ENCODE measurements at places on chromosomes 5 and 9.

GRCh38 chr5:118379470-118379869, 608.9 kb downstream of the DTWD2 start:
- no peak for DNase-seq

DNA sequence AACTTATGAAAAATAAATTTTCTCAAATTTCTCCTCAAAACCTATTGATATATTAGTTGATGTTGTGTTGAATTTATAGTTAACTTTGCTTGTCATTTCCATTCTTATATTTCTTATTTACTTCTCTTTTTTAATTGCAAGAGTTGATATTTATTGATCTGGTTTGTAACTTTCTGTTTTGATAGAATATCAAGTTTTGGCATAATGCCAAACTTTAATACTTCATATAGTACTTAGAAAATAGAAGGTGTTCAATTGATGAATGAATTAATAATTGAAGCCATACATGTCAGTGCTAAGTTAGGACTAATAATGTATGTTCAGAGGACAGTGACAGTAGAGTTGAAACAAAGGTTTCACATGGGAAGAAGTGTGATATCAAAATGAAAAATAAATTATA, 27.9 kb downstream of the ERCC6L2 start:
- DNase-seq, result no peak

GRCh38 chr9:13960011-13960765, 353.8 kb downstream of the NFIB start:
- no peak for DNase-seq

DNA sequence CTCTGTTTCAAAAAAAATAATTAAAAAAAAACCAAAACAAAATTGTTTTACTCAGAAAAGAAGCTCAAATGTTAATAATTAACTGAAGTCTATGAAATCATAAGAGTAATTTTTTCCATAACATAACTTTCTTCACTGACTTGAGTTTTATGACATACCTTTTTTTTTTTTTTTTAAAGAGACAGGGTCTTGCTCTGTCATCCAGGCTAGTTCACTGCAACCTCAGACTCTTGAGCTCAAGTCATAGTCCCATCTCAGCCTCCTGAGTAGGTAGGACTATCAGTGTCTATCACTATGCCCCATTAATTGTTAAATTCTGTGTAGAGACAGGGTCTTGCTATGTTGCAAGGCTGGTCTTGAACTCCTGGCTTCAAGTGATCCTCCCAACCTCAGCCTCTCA, 21.9 kb downstream of the SAR1B start:
- no peak for DNase-seq

DNA sequence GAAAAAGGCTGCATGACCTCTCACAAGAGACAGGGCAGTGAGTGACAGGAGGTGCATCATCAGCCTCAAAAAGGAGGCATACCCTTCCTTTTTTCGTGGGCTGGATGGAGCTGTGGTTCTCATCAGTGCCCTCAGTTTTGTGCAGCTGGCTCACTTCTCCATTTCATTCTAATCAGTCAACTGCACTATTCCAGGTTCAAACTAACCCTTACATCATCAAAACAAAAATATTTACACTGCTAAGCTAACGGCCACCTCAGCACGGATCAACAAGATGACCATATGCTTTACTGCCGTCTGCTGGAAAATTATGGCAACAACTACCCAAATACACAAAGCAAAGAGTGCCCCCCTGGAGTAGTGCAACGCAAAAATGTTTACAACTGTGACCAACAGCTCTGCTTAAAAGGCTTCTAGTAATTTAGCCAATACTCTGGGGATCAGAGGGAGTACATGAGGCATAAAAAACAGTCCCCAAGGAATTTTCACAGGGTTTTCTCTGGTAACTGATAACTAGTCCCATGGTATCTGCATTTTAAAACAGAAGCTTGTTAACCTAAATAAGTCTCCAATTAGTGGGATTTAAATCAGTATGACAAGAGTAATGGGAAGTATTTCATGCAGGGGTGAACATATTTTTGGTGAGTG, 10.8 kb downstream of the KCNV2 start:
- DNase-seq, result no peak

DNA sequence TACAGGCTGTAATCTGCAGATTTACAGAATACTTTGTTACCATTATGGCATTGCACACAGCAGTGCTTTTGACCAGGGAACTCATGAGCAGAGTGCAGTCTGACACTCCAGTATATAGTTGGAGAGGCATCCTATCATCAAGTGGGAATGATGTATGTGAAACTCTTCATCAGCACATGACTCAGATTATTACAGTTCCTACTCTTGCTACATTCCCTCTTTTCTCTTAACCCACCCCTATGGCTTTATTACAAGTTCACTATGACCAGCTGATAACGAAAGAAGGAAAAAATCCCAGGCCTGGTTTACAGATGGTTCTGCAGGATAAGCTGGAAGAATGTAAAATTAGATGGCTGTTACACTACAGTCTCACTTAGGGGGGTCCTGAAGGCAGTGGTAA, 385.9 kb downstream of the RASEF start:
- DNase-seq, result no peak

DNA sequence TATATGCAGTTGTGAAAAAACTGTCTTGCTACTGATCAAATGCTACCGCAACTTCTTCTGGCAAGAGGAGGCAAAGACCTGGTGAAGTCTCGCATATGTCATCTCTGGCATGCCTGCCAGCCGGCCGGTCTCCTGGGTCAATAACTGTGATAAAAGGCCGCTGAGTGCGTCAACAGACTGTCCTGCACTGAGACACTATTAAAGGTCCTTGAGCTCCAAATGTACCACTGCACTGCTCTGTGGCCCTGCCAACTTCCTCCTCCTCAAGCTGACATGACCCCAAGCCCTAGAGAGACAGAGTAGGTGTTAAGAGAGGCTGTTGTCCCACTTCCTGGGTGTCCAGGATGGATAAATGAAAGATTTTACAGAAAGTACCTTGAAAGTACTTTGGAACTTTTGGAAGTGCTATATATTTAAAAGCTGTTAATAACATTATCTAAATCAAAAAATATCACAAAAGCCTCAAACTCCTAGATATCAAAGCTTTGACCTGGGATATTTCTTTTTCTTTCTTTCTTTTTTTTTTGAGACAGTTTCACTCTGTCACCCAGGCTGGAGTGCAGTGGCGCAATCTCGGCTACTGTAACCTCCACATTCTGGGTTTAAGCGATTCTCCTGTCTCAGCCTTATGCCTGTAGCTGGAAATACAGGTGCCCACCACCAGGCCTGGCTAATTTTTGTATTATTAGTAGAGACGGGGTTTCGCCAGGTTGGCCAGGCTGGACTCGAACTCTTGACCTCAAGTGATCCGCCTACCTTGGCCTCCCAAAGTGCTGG, 31.5 kb downstream of the RAPGEF1 start:
- no peak for DNase-seq

DNA sequence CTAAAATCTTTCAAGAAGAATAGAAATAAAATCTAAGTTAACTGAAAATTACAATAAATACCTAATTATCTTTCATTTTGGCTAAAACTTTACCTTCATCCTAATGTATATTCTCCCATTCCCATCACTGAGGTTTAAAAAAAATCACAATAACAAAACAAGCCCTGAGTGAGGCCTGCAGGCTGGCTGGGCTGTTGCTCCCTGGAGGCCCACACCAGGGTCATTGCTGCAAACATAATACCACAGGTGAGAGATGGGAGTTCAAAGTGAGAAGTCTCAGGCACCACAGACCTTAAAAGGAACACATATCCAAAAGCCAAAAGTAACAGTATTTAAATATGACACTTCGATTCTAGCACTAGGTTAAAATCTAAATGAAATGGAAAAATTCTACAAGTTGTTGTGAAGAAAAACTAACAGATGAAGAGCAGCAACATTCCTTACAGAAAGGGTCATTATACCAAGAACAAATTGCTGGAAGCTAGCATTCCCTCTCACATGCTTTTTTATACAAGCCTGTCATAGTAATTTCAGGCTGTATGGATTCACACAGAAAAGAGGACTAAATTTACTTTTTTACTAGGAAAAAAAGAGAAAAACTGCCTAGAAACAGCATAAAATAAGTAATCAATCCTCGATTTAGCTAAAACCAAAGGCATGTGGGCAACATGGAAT, 57.8 kb downstream of the AUH start:
- no peak for DNase-seq

DNA sequence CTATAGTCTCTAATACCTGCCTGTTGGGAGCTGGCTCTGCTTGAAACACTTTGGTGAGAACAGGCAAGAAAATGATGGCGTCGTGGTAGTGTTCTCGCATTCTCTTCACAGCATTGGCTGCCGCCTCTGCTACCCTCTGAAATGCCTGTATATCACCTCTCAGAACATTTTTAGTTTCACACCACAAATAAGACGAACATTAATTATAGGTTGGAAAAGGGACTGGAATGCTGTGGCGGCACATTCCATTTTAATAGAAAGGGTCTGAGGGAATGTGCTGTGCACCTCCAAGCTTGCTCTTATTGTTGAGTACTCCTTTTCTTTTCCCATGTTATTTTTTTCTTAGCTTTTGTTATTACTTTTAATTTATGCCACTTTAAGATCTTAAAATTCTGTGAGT, 134.6 kb upstream of the HMHB1 start:
- DNase-seq, result no peak

GRCh38 chr9:135326141-135326540, 153.4 kb upstream of the PPP1R26 start:
- DNase-seq, result no peak

- DNase-seq, result no peak
Observed at GRCh38 chr5:180649297-180650039, at the start of gene FLT4. FLT4 (minus strand) TSS chr5:180649600; CDS start chr5:180649545, 55 bp downstream.

GRCh38 chr5:10049858-10050455, 199.7 kb downstream of the ATPSCKMT start:
- no peak for DNase-seq

- DNase-seq, result no peak
Observed at GRCh38 chr9:83182071-83182470, 119.1 kb upstream of the RASEF start.

DNA sequence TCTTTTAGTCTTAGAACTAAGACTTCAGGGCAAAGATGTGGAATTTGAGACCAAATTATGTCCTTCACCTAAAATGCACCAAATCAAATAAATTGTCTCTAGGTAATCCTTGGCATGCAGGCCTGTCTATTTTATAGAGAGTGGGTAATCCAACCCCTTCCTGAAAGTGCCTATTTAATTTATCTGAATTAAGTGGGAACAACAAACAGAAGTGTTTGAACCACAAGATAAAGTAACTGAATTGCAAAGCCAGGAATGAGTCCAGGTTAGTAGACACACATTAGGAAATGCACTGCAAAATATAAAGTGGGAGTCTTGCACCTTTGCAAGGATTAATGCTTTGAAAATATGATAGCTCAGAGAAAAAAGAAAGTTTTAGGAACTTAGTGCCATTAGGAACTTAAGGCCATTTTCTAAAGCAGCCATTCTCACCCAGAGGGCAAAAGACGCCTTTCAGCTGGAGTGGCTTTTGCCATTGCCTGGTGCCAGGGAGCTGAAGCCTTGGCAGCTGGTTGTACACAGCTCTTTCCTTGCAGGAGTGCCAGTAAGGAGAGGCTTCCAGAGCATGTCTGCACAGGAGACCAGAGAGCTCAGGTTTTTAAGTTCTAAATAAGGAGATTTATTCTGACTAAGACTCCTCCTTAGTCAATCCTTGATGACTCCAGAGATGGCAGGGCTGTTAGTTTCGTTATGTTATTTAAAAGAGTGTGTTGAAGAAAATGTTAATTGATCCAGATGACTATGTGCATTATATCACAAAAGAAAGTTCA, 151.7 kb upstream of the ELL2 start:
- DNase-seq, result no peak

DNA sequence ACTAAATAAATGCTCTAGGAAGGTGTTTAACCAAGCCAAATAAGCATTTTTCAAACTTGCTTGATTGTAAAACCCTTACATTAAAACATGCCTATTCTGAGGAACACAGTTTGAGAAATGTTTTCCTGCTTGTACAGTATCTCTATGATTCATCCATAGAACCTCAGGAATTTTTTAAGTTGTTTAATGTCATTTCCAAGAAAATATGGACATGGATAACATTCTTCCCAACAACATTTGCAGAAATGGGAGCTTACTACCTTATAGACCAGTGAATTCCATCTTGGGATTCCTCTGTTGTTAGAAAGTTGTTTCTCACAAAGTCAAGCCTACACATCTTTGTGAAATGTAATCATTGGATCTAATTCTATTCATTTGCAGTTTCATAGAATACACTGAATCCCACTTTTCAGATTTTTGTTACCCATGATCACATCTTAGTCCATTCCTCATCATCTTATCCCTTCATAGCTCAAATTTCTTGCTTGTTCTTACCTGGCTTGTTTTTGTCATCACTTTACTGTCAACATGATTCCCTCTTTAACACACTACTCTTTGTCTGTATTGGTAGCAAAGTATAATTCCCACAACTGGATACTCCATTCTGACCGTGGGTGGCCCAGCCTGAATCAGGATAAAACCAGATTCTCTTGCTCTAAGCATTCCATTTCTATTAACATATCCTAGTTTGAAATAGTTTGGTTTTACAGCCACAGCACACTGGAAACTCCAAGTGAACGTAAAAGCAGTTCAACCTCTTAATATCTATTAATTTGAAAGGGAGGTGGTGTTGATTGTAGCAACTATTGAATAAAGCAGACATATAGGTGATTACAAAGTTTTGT, 49.4 kb upstream of the PAPPA start:
- no peak for DNase-seq

DNA sequence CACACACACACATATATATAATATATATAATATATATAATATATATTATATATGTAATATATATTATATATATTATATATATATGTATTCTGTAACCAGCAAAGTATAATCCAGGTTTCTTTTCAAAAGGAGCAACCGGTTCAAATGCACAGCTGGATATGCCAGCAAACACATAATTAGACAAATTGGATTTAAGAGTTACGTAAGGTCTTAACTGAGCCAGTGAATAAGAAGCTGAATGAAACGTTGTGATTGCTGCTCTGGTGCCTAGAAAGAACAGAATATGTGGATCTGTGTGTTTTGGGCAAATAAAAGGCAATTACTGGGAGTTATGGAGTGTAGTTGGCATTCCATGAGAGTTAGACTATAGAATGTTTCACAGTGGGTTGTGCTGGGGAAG, 178.1 kb downstream of the SLF1 start:
- no peak for DNase-seq

DNA sequence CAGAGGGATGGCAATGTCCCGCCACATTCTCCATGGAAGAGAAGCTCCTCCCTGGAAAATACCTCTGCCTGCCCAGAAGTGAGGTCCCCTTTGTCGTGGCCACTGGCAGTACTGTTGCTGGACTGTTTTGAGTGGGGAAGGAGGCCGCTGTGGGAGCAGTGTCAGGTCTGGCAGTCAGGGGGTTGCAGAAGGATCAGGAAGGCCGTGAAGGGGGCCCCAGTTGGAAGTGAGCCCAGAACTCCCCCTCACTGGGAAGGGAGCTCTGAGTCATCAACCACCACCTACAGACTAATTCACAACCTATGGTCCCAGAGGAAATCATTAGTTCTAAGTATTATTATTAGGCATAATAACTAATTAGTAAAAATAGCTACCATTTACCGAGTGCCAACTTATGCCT, 200.4 kb downstream of the TTLL11 start:
- DNase-seq, result no peak

- peak; percentile 1 for DNase-seq
Observed at GRCh38 chr5:68315679-68316271, 100.2 kb downstream of the PIK3R1 start.

- DNase-seq, result no peak
Observed at GRCh38 chr5:73426034-73426433, 22.5 kb downstream of the FOXD1 start.

GRCh38 chr5:2751592-2752021, at the start of gene IRX2:
IRX2 (minus strand) TSS chr5:2751677; CDS start chr5:2751413, 264 bp downstream.
- no peak for DNase-seq
